ENCODE measurements at places on chromosomes 11 and 22.

DNA sequence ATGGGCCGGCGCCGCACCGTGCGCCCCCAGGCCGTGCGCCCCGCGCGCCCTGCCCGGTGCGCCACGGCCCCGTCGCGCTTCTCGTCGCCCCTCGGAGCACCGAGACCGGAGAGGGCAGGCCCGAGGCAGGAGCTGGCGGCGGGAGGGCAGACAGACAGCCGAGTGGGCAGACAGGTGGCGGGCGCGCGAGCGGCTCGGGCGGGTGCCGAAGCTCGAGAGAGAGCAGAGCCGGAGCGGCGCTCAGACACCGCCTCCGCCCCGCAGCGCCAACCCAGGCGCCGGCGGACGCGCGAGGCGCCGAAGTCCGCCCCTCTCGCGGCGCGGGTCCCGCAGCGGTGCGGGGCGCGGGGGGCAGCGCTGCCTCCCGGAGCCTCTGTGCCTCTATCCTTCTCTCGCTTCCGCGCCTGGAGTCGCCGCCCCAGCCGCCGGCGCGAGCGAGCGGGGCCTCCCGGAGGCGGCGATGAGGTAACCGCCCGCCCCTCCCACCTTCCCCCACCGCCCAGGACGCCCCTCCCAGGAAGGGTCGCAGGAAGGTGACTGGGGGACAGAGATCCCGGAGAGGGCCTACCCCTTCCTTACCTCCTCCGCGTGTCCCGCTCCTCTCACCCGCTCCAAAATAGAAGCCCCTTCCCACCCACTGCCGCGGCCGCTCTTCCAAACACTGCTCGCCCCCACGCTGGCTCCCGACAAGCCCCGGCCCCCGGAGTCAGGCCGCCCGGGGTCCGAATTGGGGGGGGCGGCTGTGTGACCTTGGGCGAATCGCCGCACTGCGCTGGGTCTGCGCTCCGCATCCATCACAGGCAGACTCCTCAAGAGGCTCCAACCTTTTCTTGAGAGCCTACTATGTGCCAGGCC lies at the start of gene RASL10A:
Gene RASL10A, minus strand, starts transcription at position 412 of the 855 bp plus-strand sequence. CDS start 451 bp downstream, outside the sequence.
- DNase-seq: no peak

DNA sequence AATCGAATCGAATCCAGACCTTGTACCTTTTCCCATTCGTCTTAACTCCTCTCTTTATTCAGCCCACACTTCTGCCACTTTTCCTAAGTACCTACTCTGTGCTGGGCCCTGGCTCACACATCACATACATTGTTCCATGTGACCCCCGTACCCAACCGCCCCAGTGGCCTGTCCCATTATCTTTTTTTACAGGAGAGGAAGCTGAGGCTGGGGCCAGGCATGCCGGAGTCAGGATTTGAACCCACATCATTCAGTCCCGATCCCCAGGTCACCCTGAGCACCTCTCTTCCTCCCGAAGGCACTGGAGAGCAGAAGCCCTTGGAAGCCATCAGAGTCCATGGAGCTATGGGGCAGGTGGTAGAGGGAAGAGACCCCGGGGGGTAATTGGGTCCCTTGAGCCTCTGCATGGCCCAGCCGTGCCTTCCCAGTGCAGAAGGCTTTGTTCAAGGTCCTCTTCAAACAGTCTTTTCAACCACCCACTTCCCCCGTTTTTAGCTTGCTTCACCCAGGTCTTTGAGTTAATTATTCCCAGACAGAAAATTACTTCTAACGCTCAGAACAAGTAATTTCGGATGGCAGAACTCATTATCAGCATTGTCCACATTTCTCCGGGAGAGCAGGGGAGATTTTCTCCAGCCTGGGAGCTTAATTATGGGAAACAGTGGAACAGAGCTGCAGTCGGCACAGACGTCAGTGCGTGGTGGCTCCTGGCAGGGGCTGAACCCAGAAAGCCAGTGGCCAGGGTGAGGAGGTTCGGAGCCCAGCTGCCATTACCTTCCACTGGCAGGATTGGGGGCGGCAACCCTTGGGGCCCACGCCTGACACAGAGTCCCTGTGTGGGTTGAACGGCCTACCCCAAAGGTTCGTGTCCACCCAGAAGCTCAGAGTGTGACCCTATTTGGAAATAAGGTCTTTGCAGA lies 82.4 kb upstream of the RTL6 start:
- DNase-seq: no peak

DNA sequence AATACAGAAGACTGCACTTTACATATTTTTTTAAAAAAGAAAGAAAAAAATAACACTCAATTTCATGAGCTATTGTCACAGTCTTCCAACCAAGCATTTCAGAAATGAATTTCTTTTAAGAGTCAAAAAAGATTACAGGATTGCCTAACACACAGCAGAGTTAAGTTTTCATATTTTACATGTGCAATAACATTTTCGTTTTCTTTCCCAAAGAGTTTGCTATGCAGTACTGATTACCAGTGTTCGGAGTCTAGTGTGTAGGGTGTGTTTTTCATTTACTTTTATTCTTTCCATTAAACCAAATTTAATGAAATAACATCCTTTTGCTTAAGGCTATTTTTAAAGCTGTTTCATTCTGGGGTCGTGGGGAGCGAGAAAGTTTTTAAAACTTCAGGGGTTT lies 53.2 kb downstream of the MN1 start:
- DNase-seq: no peak

GRCh38 chr11:19979519-19979845 lies 180.8 kb downstream of the DBX1 start:
- DNase-seq: no peak
